ENCODE measurements at places on chromosomes 1 and 21.

GRCh38 chr1:23561076-23561812 is 1.9 kb upstream of the ID3 start:
- DNase-seq, result no peak

GRCh38 chr21:31159808-31160207 is 121.5 kb upstream of the KRTAP19-8 start:
- no peak for DNase-seq

- DNase-seq, result no peak
Observed at GRCh38 chr1:105556266-105556665, 1500.2 kb upstream of the PRMT6 start.

DNA sequence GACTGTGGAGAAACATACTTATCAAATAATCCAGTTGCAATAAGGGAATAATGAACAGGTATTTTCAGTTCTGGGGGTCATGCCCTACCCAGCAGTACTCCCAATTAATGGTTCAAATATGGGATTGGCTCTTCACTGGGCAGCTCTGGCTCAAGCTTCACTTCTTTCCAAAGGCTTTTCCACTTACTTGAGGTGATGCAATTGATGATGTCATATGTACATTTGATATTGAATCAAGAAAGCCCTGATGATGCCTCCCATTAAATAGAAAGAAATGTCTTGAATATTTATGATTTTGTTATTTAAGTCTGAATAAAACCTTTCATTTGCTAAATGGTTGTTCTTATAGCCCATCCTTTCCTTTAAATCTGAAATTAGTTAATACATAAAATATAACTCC is 789.9 kb downstream of the USP25 start:
- DNase-seq, result no peak

- DNase-seq, result no peak
Observed at GRCh38 chr21:40829308-40829707, 17.6 kb downstream of the DSCAM start.

GRCh38 chr1:10863886-10864285 is 67.4 kb upstream of the CASZ1 start:
- no peak for DNase-seq

DNA sequence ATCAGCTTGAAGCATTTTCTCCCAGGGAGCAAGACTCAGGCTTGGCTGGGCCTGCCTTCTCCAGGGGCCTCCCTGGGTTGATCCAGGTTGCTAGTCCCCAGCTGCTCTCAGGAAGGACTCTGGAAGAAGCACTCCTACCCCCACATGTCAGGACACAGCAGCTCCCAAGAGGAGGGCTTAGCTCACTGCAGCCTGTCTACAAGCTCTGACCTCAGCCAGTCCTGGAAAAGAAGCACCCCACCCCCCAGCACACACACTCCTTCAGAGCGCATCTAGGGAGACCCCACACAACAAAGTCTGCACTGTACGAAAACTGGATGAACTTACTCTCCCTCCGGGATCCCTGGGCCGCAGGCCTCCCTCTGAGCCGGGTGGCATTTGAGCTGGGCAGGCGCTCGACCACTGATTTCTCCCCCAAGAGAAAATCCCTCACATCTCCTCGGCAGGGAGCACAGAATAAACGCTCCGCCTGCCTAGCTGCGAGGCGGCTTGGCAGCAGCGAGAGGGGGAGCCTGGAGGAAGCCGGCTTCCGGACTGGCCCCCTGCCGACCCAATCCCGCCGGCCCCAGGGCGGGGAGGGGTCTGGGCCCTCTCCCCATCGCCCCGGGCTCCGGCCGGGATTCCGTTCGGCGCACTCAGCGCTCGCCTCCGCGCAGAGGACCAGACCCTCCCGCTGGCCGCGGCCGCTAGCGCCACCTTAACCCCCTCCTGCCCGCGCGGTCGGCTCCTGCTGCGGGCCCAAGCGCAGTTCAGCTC is at the start of gene KCNA2:
KCNA2 (minus strand) TSS at position 458 of the 756 bp plus-strand sequence. CDS start 1,576 bp downstream, outside the sequence.
- DNase-seq, result no peak

DNA sequence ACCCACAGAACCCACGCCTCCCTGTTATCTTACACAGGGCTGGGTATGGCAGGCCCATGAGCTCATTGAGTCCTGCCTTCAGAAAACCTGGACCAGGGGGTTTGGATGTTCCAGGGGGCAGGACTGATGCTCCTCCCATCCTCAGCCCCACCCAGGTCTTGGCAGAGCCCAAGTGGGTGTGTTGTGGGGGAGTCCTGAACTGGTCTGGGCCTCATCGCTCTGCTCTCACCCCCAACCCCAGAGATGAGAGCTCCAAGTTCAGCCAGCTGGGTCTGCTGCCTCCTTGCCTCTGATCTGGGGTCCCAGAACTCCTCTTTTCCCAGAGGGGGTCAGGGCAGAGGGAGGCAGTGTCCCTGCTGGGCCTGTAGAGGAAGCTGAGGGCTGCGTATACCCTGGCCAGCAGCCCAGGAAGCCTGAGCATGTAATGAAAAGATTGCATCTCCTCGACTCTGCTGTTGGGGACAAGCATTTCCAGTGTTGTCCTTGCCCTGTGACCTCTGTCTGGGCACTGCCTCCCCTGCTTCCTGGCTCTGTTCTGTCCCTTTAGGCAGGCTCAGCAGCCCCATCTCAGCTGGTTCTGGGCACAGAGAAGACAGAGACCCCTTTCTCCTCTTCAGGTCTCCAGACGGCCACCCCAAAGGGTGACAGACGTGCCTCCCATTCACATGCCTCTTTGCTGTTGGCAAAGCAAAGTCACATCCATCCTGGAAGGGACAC is 54.7 kb upstream of the EPS8L3 start:
- no peak for DNase-seq

GRCh38 chr1:65253800-65254319 is 55.5 kb upstream of the DNAJC6 start:
- no peak for DNase-seq

- no peak for DNase-seq
Observed at GRCh38 chr1:60000625-60001024, 72.9 kb downstream of the C1orf87 start.

- no peak for DNase-seq
Observed at GRCh38 chr1:235259133-235259778, 68.7 kb downstream of the ARID4B start.

- no peak for DNase-seq
Observed at GRCh38 chr1:153404768-153405167, 11.6 kb upstream of the S100A7A start.
